NCI-H1436 (cell line): ENCODE measurements at places on chromosomes 6 and 20.

- DNase-seq: no peak
Measured at GRCh38 chr6:111722179-111722731, 116.6 kb upstream of the TRAF3IP2 start.

DNA sequence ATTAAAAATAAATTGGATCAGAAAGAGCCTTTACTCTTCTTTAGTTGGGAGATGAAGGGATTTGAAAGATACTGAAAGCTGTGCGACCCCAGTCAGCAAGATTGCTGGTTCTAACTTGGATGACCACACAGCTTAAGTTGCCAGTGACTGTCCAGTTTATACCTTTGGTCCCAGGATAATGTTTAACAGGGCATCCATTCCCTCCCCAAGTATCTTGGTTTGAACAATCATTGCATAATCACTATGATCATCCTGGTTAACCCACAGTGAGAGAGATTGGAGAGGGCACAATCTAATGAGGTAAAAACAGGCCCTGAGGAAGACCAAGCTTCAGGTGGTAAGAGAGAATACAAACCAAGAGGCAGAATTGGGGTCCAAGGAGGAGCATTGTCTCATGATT, 798.3 kb downstream of the MAFB start:
- DNase-seq: no peak

- no peak for DNase-seq
Measured at GRCh38 chr6:35036828-35037663, 104.1 kb downstream of the TCP11 start.

DNA sequence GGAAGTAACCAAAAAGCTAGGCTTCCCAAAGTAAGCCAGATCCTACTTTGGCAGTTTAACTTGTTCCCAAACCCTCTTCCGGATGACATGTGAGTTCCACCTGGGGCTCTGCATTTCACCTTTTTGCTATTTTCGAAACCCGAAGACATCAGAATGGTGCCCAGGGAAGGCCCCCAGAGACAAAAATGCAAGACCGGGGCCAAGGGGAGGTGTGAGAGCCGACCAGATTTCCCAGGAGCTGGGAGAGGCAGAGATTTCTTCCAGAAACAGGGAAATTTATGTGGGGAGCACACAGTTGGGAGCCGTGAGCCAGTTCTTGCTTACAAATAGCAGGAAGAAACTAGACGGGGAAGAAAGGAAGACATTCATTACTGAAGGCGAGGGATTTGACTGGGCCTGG, 209.7 kb downstream of the ZNF217 start:
- no peak for DNase-seq

GRCh38 chr6:30793521-30794194, 49.3 kb upstream of the IER3 start:
- DNase-seq: no peak

- no peak for DNase-seq
Measured at GRCh38 chr6:11692451-11693376, 85.9 kb downstream of the ADTRP start.

GRCh38 chr20:61668065-61668650, 397.5 kb downstream of the TAF4 start:
- DNase-seq: no peak

- DNase-seq: no peak
Measured at GRCh38 chr6:106882601-106883518, 91.7 kb downstream of the CD24 start.

GRCh38 chr20:62305765-62306413, 3.1 kb downstream of the ADRM1 start:
- no peak for DNase-seq

DNA sequence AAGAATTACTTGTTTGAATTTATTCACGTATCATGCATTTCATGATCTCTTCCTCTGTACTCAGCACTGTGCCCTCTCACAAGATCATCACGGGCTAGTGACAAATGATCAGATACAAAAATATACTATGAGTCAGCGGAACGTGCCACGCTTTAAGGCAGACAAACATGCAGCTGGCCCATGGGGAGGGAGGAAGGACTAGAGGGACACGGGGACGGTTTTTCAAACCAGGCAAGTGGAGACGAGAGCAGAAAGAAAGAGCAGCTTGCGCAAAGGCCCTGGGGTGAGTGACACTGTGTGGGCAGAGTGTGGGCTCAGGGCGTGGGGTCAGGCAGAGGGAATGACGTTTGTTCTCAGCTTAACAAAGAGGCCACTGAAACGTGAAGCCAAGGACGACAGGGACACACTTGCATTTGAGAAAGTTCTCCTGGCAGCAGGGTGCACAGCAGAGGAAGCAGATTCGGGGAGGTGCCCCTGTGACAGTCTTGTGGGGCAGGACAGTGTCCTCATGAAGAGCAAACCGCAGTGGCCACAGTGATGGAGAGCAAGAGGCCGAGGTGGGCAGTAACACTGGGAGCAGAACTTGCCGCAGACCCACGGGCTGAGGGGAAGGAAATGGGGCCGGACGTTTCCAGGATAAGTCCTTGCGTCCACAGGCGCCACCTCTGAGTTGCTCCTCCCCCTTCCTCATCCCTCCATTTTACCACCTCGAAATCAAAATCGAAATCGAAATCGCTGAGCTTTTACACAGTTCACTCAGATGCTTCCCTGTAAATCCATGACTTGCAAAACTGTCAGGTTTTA, 6.9 kb upstream of the RPS6KA2 start:
- DNase-seq: no peak

- DNase-seq: no peak
Measured at GRCh38 chr6:85130743-85131142, 319.1 kb upstream of the NT5E start.

DNA sequence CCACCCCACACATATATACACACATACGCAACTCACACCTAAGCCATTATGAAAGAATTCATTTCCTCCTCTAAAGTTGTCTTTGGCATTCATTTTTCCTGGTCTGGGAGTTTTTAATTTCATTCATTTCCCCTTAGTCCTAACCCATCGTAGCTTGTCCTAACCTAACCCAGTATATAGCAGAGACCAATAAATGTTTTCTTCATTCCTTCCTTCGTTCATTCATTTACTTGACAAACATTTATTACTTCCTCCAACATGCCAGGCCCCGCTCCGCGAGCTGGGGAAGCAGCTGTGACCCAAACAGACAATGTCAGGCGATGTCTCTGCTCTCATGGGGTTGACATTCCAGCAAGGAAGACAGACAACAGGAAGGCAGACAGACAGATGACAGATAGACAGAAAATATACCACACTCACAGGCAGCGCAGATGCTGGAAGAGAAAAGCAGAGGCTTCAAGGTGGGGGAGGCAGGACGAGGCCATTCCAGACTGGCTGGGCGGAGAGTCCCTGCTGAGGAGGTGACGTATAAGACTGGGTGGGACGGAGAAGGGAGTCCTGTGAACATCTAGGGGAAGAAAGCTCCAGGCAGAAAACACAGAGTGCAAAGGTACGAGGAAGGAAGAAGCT, 33.7 kb upstream of the SIRPA start:
- DNase-seq: no peak

GRCh38 chr6:110408901-110409300, 6.5 kb downstream of the DDO start:
- no peak for DNase-seq

DNA sequence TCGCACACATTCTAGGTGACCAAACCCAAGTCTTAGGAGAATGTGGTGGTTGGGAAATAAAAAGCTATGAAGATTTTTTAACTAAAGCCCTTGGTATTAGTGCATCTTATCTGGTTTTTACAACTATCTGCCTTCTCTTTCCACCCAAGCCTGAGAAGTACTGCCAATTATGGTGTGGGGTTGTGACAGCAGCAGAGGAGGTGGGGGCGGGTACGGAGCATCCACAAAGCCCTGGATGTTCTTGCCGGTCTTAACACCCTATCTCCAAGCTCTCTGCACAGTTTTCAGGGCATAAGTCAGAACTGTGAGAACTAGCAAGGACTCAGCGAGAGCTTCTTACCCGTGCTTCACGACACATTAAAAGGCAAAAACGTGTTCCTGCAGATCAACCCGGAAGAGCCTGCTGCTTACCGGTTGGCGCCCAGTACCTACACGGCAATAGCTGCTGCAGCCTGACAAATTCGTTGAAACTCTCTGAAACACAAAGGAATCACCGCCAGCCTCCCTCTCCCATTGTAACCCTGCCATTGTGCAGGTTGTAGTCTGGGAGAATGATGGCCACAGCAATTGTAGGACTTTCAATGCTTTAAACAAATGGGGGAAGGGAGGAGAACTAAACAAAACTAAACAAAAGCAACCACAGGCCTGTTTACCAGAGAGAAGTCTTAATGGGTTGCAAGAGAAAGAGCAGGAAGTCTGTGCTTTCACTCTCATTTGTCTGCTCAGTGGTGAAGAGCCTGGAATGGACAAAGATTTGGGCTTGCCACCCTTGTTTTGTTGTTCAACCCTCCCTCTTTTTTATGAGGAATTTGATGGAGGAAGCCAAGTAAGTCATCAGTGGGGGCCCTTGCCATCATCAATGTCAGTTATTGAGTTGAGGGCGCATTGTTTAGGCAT, 461.0 kb upstream of the JARID2 start:
- peak; percentile 36 for DNase-seq

- no peak for DNase-seq
Measured at GRCh38 chr20:4897600-4897999, 103.7 kb downstream of the SLC23A2 start.

DNA sequence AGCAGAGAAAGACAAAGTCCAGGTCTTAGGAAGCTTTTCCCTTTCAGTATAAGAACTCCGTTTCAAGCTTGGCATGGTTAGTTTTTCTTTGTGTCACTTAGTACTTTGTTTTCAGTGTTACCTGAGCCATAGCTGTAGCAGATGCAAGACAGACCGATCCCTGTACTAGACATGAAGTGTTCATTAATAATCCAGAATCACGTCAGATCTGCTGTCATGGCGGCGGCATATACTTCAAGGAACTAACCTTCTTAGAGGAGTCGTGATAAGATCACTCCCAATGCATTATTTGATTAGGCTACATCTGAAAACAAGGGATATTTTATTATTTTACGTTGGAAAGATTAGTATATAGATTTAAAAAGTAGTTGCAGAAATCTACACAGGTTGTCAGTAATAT, 83.9 kb downstream of the AFDN start:
- DNase-seq: no peak

- DNase-seq: no peak
Measured at GRCh38 chr6:85273870-85274269, 176.0 kb upstream of the NT5E start.

GRCh38 chr6:150191809-150192208, 49.0 kb downstream of the PPP1R14C start:
- DNase-seq: no peak

GRCh38 chr6:166924531-166924930, 31.8 kb downstream of the RNASET2 start:
- no peak for DNase-seq

- DNase-seq: no peak
Measured at GRCh38 chr6:1435806-1436205, 46.4 kb downstream of the FOXF2 start.
